ENCODE measurements at places on chromosomes 5 and 9.
A peak's percentile ranks its signal among the peaks of the same experiment; 100 is the strongest.

DNA sequence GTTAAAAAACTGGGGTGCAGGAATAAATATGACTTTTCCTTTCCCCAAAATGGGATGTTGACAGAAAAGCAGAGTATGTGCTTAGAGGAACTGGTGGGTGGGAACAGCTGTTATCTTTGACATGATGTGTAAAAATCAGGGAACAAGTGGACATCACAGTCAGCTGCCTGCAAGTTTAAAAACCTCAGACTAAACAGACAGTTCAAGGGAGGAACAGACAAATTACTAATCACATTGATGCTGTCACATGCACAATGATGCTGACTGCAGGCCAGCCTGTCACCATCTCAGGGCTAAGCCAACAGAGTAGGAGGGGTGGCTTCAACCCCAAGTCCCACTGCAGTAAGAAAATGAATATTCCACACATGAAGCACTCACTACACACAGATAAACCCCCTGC, 38.2 kb upstream of the UBAP2 start:
- DNase-seq = no peak

DNA sequence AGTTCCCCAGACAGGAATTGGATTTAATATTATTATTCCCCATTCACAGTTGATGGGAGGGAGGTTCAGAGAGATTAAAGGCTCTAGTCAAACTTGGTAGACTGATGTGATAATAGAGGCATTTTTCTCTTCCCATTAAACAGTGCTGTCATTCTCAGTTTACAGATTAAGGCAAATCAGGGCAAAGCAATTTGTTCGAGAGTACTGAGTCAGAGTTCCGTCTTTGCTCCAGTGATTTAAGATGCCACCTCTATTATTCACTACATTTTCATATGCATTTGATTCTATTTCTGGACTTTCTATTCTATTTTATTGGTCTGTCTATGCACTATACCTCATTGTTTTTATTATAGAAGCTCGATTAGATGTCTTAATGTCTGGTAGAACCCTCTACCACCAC, 201.0 kb upstream of the RAI14 start:
- DNase-seq = no peak

DNA sequence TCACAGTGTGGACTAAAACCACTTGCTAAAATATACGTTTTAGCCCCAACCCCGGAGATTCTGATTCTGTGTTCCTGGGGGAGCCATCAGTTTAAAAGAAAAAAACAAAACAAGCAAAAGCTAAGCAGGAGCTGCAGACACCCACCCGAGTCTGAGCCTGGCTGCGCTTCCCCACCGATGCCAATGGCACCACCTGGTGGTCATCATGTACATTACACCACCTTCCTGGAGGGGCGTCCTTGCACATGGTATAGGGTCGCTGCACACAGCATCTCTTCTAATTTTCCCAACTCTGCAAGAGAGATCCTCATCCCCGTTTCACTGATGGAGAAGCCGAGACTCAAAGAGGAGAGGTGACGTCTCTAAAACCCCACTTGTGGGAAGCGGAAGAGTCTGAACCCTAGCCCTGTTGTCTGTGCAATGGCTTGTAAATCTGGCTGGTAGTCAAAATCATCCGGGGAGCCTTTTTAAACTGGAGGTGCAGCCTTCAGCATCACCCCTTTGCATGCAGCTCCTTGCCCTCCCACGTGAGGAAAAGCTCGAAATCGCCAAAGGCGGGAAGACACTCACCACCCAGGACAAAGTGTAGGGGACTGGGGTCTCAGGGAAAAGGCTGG, 23.1 kb upstream of the CNOT6 start:
- DNase-seq = peak; percentile 35

- no peak for DNase-seq
These were observed 5.1 kb downstream of the GLRX start for GRCh38 chr5:95817430-95817829.

DNA sequence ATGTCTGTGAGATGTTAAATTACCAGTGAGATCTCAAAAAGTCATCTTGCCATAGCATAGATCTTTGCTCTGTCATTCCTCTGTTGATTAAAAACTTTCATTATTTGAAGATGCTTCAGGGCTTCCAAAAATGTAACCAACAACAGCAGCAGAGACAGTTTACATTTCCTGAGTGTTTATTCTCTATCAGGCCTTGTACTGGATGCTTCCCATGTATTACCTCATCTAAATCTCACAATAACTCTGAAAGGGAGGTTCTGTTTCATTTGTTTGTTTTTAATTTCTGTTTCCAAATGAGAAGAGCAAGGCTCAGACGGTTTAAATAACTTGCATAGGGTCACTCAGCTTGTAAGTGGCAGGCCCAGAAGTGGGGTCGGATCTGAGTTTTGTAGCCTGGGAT, 45.2 kb downstream of the MRRF start:
- DNase-seq = no peak

GRCh38 chr5:73459366-73459765, 10.8 kb upstream of the FOXD1 start:
- no peak for DNase-seq

DNA sequence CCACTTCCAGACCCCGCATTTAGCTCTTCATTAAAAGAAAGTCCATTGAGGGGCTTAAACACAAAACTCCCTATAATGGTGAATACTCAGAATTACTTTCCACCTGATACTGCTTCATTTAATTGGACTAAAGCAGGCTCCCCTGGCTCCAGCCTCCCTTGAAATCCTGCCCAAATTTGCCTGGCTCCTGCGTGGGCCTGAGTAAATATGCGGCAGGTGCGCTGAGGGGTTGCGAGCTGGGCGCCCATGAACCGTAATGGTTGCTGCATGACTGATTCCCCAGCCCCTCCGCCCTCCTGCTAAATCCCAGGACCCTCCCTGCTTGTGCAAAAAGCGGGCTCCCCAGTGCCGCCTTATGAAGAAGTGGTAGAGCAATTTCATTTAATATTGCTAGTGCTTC, 639.7 kb downstream of the BNC2 start:
- DNase-seq = no peak
